ENCODE measurements at places on chromosomes 7 and 10.

- no peak for DNase-seq
Observed at GRCh38 chr7:29113384-29114102, 32.8 kb downstream of the CPVL start.

DNA sequence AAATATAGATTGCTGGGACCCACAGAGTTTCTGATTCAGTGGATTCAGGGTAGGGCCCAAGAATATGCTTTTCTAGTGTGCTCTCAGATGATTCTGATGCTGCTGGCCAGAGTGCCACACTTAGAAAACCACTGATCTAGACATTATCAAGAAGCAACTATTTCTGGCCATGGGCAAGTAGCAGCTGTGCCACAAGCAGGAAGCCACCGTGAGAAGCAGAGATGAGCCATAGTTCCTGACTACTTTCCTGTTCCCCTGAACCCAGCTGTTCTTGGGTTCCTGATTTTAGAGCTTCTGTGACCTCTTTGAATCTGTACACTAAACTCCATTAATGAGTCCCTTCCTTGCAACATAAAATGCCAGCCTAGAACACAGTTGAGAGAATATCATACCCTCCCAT is 38.1 kb upstream of the PIK3AP1 start:
- DNase-seq = no peak

- DNase-seq = no peak
Observed at GRCh38 chr7:2843711-2844152, 376 bp downstream of the GNA12 start.

DNA sequence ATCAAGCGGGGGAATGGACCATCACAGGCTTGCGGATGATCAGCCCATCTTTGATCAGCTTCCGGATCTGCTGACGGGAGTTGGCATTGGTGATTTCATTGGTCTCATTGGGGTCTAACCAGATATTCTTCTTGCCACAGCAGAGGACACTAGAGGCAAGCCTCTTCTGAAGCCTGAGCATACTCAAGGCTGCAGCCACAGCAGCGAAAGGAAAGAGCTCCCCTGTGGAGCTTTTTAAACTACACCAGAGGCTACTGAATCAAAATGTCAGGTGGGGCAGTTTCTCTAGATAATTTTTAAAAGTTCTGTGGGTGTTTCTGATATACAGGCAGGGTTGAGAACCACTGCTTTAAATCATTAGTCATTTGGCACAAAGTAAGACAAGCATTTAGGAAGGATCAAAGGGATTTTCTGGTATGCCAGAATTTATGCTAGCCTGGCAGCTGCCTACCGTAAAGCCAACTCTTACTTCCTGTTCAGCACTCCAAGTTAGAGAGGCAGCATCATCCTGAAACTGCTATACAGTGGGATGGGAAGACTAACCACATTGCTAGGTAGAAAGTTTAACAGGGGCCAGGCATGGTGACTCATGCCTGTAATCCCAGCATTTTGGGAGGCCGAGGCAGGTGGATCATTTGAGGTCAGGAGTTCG is 7.0 kb downstream of the NAPEPLD start:
- no peak for DNase-seq

GRCh38 chr7:152597507-152597906 is 78.4 kb downstream of the XRCC2 start:
- DNase-seq = no peak

DNA sequence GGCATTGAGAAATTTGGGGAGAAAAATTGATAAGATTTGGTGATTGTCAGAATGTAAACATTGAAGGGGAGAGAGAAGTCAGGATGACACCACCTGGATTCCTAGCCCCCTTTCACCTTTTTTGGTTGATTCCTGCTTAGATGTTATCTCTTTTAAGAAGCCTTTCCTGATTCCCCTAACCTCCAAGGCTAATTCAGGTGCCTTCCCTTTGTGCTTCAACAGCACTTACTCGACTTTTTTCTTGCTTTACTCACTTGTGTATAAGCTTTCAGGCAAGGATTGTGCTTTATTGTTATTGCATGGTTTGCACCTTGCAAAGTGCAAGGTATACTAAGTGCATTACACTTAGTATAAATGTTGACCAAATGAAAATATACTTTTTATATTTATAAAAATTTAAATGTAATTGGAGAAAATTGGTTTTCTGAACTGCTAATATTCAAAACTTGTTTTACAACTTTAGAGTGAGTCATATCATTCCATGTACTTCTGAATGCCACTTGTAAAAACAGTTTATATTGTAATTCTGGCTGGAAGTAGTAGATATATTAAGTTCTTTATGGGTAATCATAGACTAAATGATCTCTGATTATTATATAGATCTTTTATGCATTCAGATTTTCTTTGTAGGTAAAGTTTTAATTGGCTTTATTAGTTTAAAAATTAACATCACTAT is 13.2 kb downstream of the SHOC2 start:
- no peak for DNase-seq

GRCh38 chr10:111117528-111118277 is 40.9 kb downstream of the ADRA2A start:
- no peak for DNase-seq

- DNase-seq = no peak
Observed at GRCh38 chr10:93072225-93072712, 1.4 kb upstream of the CYP26A1 start.

GRCh38 chr10:86344714-86345161 is 21.9 kb downstream of the GRID1 start:
- no peak for DNase-seq

DNA sequence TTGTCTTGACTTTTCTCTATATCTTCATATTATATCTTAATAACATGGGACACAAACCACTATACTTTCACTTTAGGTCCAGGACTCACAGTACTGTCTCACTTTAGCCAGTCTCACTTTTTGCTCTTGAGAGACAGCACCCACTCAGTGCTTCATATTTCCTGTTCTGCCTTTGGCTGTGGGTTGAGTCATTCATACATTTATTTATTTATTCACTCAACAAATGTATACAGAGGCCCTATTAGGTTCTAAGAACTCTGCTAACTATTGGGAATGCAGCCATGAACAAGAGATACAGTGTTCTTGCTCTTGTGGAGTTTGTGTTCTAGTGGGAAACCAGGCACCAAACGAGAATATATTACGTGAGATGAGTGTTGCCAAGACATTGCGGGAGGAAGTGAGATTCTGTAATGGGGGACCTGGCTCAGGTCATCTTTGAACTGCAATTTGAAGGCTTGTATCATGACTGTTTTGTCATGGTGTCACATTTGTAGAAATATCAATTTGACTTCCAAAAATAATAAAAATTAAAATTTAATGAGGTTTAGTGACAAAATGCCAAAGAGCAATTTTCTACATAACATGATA is 190.1 kb downstream of the SDHAF3 start:
- no peak for DNase-seq

DNA sequence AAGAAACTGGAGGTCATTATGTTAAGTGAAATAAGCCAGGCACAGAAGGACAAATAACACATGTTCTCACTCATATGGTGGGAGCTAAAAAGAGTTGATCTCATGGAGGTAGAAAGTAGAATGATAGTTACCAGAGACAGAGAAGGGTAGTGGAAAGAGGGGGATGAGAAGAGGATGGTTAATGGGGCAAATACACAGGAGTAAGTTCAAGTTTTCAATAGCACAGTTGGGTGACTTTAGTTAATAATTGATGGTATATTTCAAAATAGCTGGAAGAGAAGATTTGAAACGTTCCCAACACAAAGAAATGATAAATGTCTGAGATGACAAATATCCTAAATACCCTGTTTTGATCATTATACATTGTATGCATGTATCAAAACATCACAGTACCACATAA is 261.8 kb downstream of the THSD7A start:
- no peak for DNase-seq

- DNase-seq = no peak
Observed at GRCh38 chr10:89683883-89684282, 17.5 kb upstream of the KIF20B start.

DNA sequence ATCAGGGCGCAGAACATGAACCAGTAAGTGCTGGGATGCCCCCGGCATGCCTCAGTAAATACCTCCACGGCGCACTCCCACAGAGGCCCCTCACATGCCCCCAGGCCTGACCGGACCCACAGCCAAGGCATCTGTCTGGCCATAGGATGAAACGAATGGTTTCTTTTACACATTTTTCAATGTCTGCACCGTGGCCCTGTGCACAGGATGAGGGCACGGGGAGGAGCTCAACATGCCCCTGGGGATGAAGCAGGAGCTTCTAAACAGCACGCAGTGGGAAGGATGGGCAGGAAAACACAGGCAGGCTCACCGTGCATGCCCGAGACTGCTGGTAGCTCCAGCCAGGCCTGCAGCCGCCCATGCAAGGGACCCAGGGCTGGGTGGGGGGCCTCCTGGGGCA is 283.3 kb downstream of the TNS3 start:
- no peak for DNase-seq

DNA sequence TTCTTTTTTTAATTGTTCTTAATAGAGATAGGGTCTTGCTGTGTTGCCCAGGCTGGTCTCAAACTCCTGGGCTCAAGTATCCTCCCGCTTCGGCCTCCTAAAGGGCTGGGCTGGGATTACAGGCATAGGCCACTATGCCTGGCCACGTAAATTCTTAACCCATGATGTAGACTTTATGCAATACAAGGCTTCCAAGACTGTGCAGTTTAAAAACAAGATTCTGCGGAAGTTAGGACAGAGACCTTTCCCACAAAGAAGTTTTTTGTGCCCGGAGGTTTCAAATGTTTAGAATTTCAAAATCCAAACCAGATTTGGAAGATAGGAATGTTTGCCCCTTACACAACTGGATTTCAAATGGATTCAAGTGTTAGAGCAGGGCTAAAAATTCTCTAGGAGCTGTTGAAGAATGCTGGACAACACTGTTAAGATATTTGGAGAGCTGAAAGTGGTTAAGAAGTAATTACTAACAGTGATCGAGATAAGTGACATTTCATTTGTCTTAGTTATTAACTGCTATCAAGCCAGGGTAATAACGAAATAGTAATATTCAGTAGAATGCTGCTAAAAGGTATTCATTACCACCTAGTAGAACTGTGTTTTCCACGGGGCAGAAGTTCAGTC is 7.4 kb downstream of the APBB1IP start:
- DNase-seq = no peak

DNA sequence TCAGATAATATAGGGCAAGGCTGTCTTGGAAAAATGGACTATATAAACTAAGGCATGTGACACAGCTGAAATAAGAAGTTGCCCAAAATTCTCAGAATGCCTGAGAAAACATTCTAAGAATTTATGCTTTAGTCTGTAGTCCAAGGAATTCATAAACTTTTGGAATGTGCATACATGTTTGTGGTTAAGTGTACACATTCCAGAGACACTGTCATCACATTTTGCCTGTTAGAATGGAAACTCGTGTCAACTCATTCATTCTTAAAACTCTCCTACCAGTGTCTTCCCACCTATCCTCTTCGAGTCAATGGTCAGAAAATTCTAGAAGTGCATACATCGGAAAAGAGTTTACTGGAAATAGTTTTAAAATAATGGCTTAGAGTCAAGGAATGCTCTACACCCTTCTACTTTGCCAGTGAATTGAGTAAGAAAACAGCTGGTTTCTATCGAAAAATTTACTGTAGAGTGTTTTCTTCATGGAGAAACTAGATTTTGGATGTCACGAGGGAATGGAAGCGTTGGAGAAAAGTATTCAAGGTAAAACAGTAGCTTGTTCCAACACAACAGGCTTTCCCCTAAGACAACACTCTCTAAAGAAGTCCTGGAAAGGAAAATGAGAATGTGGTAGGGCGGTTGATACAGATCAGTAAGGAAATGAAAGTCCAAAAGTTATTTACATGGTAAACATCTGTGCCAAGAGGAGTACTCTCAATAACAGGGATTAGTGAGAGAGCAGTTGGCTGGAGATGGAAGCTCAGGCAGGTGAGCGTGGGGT is 1177.6 kb upstream of the C7orf33 start:
- no peak for DNase-seq

- DNase-seq = no peak
Observed at GRCh38 chr10:102423372-102423968, 2.8 kb downstream of the FBXL15 start.

DNA sequence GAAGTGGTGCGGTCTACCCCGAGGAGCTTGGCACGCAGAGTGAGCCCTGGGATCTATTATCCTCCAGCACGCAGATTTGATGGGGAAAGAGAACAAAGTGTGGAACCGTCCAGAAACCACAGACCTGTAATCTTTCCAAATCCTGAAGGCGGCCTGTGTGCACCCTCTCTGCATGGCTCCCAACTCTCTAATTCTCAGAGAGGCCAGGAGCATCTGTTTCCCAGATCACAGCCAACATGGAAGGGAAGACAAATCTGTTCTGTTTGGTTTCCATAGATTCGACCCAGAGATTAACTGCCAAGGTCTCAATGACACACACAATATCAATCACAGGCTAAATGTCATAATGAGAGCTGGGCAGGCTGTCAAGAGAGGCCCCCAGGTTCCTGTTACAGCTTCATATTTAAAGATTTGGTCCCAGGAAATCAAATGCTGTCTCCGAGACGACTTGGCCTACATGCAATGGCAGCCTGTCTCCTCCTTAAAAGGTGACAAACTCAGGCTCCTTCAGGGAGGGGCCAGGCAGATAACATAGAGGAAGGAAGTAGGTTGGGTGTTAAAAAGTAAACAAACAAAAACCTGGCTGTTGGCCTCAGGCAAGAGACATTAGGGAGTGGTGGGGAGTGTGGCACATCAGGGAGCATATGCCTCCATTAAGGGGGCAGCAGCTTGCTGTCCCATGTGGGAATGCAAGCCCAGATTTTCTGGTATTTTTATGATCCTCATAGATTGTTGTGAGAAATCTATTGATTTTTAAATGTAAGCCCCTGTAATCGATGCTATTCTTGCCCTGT is 48.8 kb upstream of the SAMD8 start:
- no peak for DNase-seq

GRCh38 chr10:15097011-15097812 is at the start of gene RPP38:
Gene RPP38 (plus strand): TSS chr10:15097355. CDS start chr10:15103315, 5,960 bp downstream.
- peak; percentile 85 for DNase-seq

GRCh38 chr10:63382066-63382465 is 83.7 kb downstream of the JMJD1C start:
- no peak for DNase-seq

GRCh38 chr10:53952698-53953630 is 848.1 kb downstream of the PCDH15 start:
- no peak for DNase-seq
